ENCODE measurements at places on chromosomes 16 and 17.

GRCh38 chr16:60463986-60464385, 1572.3 kb downstream of the CDH8 start:
- DNase-seq, result no peak

GRCh38 chr17:27540318-27541101, 84.3 kb downstream of the KSR1 start:
- no peak for DNase-seq

GRCh38 chr17:72462407-72462806, 341.6 kb downstream of the SOX9 start:
- DNase-seq, result no peak

GRCh38 chr17:72913142-72913682, 179.3 kb downstream of the SLC39A11 start:
- no peak for DNase-seq
